ENCODE measurements at places on chromosomes 12 and 14.

GRCh38 chr12:44960856-44961255 lies 84.7 kb upstream of the NELL2 start:
- no peaks in the 10 kb centered on the region for H3K36me3 ChIP-seq
- H3K27me3 ChIP-seq, result no peaks in the 10 kb centered on the region

GRCh38 chr14:67357969-67358354 lies 1.6 kb downstream of the ATP6V1D start:
- H3K4me1 ChIP-seq, result peaks cover 3% of the 10 kb centered on the region
- no peaks in the 10 kb centered on the region for H3K36me3 ChIP-seq
- H3K27ac ChIP-seq, result no peak overlapping the region
- peak overlapping the region; percentile 20 for H3K4me3 ChIP-seq
- no peak for DNase-seq

GRCh38 chr12:105878964-105879363 lies 259.8 kb downstream of the NUAK1 start:
- no peak overlapping the region for H3K4me3 ChIP-seq
- H3K36me3 ChIP-seq, result no peaks in the 10 kb centered on the region
- no peak for DNase-seq
- H3K27ac ChIP-seq, result no peak overlapping the region
- no peaks in the 10 kb centered on the region for H3K27me3 ChIP-seq
- H3K4me1 ChIP-seq, result no peaks in the 10 kb centered on the region

DNA sequence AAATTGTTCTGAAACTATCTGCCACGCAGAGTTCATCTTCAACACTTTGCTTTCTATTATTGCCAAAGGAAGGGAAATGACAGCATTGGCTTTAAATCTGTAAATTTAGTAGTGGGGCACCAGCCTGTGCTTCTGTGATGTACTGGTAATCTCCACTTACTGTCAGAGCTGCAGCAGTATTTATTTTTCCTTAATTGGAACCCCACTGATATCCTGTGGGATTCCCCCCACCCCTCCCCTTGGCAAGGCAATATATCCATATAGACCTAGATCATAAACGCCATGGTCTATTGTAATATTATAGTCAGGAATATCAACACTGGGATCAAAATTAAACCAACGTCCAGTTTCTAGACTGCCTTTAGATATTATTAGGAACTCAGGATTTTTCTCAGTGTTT lies 96.7 kb downstream of the RMST start:
- DNase-seq, result no peak
- H3K36me3 ChIP-seq, result no peaks in the 10 kb centered on the region

DNA sequence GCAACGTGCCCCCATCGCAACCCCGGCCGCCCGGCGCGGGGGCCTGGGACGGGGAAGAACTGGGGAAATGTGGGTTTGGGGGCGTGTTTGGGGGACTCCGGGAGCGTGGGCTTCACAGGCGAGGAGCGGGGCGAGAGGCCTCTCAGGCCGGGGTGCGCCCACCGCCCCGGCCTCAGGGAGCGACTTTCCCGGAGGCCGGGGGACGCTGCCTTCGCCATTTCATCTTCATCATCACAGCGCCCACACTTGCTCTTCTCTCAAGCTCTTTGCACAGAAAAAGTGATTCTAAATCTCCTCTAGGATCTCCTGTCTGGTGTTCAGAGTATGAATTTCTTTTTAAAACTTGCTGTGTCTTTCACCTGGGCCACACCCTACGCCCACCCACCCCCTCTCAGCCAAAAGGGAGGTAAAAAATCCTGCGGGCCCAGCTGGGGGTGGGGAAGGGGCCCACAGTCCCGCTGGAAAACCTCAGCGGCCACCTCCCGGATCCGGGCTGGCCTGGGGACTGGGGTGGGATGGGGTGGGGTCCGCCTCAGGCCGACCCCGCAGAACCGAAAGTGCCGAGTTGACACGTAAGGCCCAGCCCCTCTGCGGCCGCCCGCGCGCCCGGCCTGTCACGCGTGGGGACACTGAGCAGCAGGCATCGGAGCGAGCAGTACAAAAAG lies 7.4 kb downstream of the CDKN1B start:
- H3K4me1 ChIP-seq, result peaks cover 34% of the 10 kb centered on the region
- peak overlapping the region; percentile 84 for H3K4me3 ChIP-seq
- no peaks in the 10 kb centered on the region for H3K27me3 ChIP-seq

DNA sequence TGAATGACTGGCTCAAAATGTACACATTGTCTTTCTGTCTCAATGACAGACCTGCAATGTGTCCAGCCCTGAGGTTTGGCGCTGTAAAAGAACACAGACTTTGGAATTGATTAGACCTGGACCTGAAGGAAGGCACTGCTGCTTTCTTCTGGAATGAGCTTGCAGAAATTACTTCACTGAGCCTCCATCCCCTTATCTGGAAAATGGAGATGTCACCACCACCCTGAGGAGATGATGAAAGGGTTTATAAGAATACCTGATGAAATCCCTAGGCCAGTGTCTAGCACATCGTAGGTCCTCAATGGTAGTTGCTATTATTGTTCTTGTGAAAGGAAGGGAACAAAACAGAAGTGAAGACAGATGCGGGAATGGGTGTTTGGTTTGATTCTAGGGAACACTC lies 9.7 kb upstream of the WSB2 start:
- no peaks in the 10 kb centered on the region for H3K36me3 ChIP-seq
- no peak overlapping the region for H3K4me3 ChIP-seq
- no peaks in the 10 kb centered on the region for H3K27me3 ChIP-seq

Measured in tibial nerve (tissue), 4 donors.